ENCODE measurements at places on chromosomes 3 and 15.

DNA sequence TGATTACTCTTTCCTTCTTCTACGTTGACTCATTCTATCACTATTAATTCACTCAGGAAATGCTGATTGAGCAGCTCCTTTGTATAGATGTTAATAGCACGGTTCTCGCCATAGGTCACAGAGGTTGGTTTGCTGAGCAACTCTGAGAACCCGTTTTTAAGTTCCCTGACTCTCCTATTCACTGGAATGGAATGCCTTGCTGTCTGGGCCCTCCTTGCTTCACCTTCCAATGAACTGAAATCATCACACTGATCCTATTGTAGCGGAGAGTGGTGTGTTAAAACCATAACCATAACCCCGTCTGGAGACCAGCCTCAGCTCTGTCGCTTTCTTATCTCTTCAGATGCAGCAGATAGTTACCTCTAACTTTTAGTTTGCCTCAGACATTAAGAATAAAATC is 323.6 kb downstream of the GABRB3 start:
- no peak for DNase-seq

GRCh38 chr3:185758912-185759311 is 65.9 kb downstream of the IGF2BP2 start:
- DNase-seq, result no peak

DNA sequence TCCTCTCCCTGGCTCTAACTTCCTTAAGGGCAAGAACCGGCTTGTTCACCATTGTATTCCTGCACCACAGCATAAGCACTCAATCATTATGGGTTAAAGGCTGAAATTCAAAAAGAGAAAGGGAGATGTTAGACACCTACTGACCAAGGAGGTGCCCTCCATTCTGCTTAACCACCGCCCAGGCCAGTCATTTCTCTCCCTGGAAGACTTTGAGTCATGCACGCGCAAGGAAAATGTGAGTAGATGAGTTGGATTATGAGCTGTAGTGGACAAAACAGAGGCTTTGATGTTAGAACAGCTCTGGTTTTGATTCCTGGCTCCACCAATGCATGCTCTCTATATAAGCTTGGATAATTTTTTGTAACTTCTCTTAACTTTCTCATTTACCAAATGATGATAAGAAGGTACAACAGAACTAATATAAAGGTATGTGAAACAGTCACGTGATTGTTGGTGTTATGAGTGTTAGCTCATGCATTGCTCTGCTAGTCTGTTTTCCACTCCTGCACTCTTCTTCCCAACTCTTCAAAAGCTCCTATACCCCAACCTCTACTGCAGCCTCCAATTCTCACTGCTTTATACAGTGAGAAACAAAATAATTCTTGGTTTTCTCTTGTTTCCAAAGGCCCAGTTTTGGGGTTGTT is 148.4 kb upstream of the ATP11B start:
- no peak for DNase-seq

DNA sequence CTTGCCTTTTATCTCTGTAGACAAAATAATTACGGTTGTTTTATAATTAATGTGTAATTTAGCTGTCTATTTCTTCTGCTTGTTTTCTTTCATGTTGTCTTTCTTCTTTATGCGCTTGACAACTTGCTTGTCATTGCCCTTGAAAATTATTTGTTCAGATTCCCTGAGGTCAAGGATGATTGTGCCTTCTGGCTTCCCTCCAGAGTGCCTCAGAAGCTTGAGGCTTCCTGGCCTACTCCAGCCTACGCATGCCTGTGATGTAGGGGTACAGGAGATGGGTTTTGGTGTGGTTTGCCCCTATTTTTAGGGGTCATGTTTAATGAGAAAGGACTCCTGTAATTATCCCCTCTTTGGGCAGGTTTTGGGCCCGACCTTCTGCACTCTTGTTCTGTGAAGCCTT is 231.5 kb downstream of the SV2B start:
- DNase-seq, result no peak

DNA sequence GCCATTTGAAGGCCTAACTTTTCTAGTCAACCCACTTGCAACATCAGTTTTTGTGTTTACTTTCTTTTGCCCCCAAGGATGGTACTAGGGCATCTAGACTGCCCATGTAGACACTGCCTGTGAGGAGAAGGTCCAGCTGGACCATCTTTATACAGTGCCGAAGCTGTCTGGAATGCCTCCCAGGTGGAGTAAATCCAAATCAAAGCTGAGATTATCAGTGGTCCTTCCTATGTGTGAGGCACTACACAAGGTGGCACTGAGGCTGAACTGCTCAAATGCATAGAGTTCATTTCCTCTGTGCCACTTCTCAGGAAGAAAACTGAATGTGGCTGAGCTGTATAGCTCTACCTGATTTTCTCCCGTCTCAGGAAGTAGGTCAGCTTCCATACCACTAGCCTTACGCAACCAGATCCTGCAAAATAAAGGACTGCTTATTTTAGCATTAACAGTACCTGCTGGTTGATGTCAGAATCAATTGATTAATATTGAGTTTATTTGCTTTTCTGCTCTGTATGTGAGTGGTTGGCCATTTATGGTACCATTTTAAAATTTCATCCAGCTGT is 106.1 kb downstream of the GHSR start:
- DNase-seq, result no peak

GRCh38 chr15:67906382-67906781 is 66.5 kb upstream of the RNU6-1 start:
- no peak for DNase-seq

DNA sequence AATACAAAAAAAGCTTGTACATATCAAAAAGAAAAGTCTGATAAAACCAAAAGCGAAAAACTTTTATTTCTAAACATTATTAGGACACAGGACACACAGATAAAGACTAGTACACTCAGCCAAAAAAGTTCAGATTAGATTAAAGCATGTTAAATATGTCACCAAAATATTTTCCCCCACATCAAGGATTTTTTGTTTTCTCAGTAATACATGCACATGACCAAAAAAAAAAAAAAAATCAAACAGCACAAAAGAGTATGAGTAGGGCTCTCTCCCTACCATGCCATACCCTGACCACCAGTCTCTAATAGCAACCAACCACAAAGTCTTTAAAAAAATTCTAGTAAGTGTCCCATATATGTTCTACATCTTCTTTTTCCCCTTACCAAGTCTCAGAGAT is 77.4 kb downstream of the LRRFIP2 start:
- DNase-seq, result no peak

DNA sequence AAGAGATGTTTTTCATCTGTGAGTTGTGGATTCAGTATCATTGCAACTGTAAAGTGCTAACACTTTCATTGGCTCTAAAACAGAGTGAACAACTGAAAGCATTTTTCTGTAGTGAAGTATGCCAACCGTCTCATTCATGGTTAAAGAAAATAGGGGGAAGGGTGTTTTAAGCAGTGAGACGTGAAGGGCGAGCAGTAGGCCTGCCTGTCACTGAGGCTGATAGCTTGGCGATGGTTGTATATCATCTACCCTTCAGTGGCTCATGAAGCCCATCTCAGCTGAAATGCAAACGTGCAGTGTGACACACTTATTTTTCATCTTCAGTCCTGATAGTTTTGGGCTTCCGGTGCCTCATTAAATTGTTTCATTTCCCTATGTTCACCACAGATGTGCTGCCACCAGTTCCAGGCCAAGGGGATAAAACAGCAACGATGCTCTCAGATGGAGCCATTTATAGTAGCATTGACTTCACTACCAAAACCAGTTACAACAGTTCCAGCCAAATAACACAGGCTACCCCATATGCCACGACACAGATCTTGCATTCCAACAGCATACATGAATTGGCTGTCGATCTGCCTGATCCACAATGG is 562.0 kb downstream of the ROBO2 start:
- no peak for DNase-seq

- no peak for DNase-seq
Observed at GRCh38 chr15:48634096-48634495, 11.4 kb downstream of the FBN1 start.

All from NCI-H1436 treated with DMSO at 0.1 percent for 48 hours (cell line).